ENCODE measurements at places on chromosomes 6 and 20.

DNA sequence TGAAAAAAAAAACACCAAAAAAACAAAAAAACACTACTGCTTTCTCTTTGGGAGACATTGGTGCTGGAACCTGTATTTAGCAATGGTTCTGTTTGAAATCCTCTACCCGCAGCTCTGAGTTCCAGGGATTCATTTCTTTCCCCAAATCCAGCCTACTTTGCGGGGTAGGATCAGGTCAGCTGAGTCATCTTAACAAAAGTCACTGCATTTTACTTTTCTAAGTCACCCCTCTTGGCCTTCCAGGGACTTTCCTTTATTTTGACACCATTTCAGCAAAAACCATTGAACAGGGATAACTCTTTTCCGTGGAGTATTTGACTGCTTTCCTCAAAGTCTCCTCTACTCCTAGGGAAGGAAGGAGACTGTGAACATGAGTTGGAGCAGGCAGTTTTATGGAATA is 837.6 kb downstream of the MAFB start:
- DNase-seq, result no peak

GRCh38 chr6:138996524-138996923 is 8.5 kb upstream of the REPS1 start:
- no peak for DNase-seq

GRCh38 chr6:42978487-42978838 is 518 bp downstream of the PEX6 start:
- DNase-seq, result no peak

DNA sequence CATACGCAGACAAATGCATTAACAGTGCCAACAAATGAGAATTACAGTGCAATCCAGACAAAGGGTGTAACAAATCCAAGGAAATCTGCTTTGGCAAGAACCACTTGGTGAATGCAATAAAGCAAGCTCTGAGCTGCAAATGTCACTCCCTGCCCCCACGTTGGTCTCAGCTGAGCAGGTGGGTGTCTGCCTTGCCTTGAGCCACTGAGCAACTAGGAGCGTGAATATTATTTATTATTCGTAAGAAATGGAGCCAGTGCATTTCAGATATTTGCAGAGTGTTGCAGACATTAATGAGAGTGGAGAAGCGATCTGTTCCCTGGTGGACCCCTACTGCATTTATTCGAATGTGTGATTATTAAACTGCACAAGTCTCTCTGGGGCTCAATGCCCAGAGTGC is 36.6 kb upstream of the F13A1 start:
- no peak for DNase-seq

DNA sequence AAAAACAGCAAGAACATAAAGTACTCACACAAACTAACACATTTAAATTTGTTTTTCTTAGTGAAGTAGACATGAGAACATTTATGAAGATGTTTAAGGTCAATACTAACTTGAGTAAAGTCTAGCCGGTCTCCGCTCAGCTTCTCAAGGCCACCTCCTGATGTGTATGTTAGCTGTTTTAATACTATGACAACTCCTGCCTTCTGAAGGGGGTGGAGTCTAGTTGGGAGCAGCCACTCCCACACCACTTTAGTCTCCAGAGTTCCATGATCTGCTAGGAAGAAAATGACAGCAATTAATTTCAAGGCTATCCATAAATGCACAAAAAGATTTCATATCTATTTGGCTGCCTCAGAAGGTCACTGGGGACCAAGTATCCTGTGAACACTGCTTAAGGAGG is at the start of gene GSTA3:
TSS of gene GSTA3 (minus strand) at position 168 of the 400 bp plus-strand sequence. CDS start 3,864 bp downstream, outside the sequence.
- DNase-seq, result no peak

- DNase-seq, result peak; percentile 14
Measured at GRCh38 chr6:15036690-15037245, 209.1 kb upstream of the JARID2 start.

DNA sequence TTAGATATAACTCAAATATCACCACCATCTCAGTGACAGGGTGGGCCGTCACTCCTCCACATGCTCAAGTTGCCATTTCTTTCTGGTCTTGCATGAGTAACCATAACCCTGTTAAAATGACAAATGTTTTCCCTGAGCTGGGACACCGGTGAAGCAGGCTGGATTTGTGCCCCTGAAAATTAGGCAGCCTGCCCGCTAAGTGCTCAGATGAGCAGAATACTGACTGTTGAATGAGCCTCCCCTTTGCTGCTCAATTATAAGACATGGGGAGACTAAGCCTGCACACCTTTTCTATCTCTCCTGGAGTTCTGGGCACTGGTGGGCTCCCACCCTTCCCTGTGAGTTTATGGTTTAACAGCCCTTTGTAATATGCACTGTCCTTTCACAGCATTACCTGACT is 161.8 kb downstream of the SLC24A3 start:
- DNase-seq, result no peak

DNA sequence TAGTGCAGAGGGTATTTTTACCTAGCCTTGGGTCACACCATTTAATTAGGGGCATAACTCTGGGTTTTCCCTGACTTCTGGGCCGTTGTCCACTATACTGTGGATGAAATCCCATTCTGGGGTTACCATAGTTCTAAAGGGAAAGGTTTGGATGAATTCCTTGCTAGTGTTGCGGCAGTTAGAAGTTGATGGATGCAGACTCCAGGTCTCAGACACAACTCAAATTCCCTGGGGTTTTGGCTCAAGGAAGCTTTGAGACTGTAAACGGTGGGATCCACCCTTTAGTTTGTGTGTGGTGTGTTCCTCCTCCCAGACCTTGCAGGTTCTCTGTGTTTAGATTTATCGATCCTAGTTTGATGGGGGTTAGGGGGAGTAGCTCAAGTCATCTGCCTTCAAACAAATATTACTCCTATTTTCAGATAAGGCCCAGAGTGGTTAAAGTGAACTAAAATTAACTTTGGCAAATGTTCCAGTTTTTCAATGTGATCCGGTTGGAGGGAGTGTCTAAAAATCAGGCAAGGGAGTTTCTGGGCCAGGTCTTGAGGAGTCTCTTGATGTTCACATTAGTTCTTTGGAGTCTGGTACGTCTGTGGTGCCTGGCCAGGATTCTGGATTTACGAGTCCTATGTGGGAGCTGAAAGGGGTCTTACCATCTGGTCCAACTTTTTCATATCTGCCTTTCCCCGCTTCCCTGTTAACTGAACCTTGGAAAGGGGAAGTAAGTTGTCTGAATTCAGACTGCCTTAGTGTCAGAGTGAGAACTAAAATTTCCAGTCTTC is 1.5 kb downstream of the RALY start:
- DNase-seq, result no peak

- DNase-seq, result no peak
Measured at GRCh38 chr6:20332441-20333006, 69.2 kb upstream of the E2F3 start.

- peak; percentile 76 for DNase-seq
Measured at GRCh38 chr20:62925420-62926228, 681 bp downstream of the DIDO1 start.

DNA sequence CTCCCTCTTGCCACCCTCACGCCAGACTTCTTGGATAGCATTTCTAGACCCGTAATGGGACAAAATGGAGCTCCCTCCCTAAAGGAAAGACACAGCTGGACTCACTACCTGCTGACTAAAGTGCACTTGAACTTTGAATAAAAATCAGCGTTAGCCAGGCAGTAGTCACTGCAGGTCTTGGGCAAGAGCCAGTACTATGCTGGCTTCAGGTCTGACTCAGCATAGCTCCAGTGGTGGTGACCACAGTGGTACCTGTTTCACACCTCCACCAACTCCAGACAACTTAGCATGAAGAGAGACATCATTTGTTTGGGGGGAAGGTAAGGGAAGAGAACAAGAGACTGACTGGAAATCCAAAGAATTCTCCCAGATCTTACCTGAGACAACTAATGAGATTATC is 906.8 kb downstream of the GRIK2 start:
- no peak for DNase-seq

- DNase-seq, result peak; percentile 5
Measured at GRCh38 chr6:80441131-80441530, 334.7 kb downstream of the BCKDHB start.

DNA sequence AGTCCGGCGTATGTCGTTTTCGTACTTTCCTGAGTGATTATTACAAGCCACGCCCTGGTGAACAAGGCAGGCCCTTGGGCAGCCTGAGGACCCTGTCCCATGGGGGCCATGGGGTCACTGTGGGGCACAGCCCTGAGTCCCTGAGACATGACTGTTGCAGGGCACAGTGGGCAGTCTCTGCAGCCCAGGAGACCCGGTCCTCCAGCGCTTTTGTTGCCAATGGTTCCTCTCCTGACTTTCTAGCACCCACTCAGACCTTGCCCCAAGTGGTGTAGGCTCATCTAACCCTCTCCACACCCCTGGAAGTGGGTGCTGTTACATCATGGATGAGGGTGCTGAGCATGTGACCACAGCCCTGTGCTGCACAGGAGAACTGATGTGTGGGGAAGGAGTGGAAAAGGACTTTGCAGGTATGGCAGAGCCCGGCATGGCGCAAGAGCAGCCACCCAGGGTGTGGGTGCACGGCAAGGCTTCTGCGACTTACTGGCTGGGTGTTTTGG is 319.5 kb downstream of the TAF4 start:
- DNase-seq, result no peak

- peak; percentile 24 for DNase-seq
Measured at GRCh38 chr6:118894425-118895260, 691 bp downstream of the ASF1A start.

DNA sequence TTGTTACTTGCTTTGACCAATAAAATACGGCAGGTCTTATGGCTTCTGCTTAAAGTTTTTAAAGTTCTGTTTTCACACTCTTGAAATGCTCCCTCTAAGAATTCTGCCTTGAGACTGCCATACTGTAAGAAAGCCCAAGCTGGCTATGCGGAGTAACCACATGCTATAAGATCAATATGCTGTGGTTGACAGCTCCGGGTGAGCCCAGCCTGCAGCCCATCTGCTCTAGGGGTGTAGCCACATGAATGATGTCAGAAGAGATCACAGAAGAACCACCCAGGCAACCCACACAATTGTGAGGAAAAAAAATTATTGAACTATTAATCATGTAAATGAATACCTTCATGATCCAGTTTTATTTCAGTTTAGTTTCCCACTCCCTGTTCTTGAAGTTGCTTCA is 26.1 kb upstream of the SH3BGRL2 start:
- peak; percentile 6 for DNase-seq

DNA sequence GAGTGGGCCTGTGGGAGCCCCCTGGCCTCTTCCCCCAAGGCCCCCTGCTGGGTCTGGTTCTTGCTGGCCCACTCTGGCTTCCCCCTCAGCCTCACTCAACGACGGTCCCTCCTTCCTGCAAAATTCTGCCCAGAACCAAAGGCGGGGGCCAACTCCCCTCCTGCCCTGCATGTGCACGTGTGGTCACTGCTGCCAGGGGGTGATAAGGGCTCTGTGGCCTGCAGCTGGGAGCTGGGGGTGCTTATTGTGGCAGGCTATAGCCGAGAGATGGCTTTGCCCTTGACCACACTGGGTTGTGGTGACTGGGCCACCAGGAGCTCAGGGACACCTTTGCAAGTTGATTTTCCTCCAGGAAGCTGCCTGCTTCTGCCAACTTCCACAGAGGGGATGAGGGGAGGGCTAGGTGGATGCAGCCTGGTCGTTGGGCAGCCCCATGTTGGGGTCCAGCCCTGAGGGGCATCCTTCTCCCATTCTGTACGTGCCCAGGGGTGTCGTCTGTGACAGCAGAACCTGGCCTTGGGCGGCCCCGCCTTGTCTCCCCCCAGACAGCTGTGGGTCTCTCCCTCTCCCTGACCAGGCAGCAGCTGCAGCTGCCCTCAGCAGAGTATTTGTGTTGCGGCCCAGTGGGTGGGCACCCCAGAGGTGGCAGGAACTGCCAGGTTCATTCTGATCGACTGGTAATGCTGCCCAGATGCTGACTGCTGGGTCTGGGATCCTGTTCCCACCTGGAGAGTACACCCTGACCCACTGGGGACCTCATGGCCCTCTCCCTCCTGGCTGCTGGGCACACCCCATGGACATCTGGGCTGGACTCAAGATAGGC is 5.6 kb downstream of the TCEA2 start:
- no peak for DNase-seq

DNA sequence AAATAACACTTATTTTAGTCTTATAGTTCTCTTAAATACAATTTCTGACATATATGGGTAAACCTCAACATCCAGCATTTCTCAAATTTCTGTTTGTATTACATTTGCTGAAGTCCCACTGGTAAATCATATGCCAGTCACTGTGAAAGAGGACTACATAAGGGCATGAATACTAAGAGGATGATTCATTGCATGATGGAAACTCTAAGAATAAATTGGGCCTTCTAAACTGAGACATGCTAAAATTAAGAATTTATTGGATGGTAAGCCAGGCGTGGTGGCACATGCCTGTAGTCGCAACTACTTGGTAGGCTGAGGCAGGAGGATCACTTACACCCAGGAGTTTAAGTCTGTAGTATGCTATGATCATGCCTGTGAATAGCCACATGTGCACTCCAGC is 12.1 kb downstream of the DEFB123 start:
- no peak for DNase-seq

DNA sequence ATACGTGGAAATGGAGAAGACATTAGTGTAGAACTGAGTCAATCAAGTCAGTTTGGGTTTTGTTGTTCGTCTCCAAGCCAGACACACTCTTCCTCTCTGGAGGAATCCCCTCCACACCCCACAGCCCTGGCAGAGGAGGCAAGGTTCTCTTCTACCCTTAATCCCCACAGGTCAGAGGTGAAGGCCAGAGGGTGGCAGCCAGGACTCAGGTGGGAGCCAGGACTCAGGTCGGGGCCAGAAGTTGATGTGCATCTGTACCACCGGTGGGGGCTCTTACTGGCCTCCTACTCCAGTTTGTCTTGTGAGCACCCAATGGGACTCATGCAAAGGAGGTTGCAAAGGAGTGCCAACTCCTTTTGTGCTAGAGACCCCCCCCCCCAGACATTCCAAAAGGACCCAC is 126.4 kb downstream of the TBXT start:
- no peak for DNase-seq

DNA sequence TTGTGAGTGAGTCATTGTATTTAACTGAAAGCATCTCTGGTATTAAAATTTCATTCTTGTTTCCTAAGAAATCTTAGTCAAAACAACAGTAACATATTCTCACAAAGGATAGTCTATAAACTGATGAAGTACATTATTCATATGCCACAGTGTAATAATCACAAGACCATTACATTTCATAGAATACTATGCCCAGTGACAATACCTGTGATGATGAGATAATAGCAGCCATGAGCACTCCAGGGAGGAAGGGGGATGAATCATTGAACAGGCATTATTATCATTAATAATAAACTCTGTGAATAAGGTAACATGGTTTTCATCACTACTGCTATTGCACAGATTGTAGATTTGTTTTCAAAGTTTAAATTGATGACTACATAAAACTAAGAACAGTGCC is 667.9 kb downstream of the EPM2A start:
- DNase-seq, result no peak

DNA sequence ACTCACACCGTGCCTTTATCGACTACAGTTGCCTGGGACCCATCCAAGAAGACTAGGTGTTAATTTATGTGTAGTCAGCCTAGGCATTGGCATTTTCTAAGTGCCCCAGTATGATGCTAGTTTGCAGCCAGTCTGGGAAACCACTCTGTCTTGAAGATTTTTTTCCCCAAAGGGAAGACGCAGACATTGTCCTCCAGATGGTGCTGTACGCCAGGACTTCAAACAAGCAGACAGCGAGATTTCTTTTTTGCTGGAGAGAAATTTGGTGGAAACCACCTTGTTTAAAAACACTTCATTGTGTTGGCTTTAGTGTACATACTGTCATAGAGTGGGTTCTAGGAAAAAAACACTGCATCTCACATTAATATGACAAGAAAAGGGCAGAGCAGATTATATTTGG is 30.0 kb downstream of the ALDH5A1 start:
- DNase-seq, result no peak

- no peak for DNase-seq
Measured at GRCh38 chr6:89353702-89354392, 1.3 kb upstream of the UBE2J1 start.
